Inflammatory macrophage (primary cell): ENCODE measurements at places on chromosomes 7 and 10.

DNA sequence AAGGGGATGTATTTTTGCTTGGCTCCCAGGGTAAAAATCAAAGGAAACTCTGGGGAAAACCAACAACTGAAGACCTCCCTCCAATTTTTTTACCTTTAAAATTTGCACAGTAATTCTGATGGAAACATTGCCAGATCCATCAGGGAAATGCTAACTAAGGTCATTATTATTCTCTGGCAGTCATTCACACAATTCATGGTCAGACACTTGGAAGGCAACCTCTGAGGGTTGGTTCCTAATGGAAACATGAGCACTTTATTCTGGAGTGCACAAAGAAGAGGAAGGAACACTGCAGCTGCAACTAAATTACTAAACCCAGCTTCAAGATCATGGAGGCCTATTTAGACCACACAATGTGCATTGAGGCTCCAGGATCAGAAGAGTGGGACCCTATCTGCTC lies 34.2 kb downstream of the SRI start:
- no peak for DNase-seq

GRCh38 chr10:95579835-95580535 lies 18.8 kb upstream of the SORBS1 start:
- DNase-seq = no peak

DNA sequence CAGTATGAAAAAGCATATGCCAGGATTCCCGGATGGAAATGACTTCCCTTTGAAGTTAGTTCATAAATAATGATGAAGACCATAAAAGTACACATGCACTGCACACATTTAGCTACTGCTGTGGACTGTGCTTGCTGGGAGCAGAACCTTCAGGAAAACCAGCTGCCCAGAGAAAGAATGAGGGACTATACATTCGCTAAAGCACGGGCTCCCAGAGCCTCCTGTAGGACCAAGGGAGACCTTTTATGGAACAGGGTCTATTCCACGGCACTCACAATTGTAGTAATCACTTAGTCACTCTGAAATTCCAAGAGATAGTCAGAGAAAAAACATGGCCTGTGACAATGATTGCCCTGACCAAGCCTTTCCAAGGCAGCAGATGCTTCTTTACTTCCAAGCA lies 24.1 kb downstream of the SORCS3 start:
- DNase-seq = no peak

DNA sequence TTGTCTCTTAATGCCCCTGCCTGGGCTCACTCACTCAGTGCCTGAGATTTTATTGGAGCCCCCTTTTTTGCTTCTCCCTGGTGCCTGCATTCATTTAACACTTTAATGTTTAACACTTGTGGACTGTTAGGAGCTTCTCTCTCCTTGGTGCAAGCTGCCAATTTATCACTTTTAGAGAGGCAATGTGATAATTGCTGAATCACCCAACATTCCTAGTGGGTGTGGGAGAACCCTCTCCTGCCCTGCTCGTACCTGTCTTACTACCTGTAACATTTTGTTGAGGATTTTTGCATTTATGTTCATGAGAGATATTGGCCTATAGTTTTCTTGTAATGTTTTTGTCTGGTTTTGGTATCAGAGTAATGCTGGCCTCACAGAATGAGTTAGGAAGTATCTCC lies 13.2 kb downstream of the STAM start:
- DNase-seq = no peak

DNA sequence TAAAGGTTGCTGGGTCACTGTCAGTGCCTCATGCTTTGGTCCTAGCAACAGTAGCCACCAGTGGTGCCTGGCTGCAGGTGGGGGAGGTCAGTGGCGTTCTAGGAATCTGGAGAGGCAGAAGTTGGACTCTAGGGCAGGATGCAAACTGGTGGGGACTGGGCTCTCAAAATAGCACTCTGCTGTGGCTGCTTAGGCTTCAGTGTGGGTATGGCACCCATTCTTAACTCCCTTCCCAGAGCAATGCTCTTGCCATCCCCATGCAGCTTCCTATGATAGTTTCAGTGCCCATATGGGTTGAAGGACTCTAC lies 330.8 kb downstream of the PCDH15 start:
- DNase-seq = no peak

DNA sequence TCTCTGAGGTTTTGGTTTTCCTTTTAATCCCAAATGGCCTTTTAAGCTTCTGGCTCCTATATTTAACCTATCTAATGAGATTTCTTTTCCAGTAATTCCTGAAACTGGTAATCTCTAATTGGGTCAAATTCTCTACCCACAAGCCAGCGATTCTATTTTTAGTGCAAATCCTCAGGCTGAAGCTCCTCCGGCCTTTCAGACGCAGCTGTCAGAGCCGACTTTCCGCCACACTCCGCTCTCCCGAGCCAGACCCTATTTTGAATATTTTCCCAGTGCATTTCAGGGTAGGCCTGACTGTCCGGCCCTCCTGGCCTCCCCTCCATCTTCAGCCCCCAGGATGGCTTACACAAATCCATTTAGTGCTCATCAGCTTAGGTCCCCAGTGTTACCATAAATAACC lies 9.7 kb upstream of the ADCY1 start:
- no peak for DNase-seq

GRCh38 chr10:96743988-96744585 lies 23.8 kb upstream of the PIK3AP1 start:
- peak; percentile 22 for DNase-seq

GRCh38 chr7:71264005-71264404 lies 132.1 kb downstream of the GALNT17 start:
- DNase-seq = no peak

DNA sequence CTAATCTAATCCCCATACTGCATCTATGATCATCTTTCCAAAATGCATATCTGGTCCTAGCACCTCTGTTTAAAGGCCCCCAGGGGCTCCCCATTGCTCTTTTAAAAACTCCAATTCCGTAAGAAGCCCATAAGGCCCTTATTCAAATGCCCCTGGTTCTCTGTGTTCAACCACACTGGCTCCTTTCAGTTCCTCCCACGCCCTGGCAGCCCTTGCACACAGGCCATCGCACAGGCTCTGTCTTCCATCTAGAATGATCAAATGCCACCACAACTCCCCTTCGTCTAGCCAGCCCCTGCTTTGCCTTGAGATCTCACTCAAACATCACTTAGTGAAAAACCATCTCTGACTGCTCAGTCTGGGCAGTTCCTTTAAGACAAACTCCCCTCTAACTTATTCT lies 112.9 kb upstream of the LYZL2 start:
- DNase-seq = no peak

DNA sequence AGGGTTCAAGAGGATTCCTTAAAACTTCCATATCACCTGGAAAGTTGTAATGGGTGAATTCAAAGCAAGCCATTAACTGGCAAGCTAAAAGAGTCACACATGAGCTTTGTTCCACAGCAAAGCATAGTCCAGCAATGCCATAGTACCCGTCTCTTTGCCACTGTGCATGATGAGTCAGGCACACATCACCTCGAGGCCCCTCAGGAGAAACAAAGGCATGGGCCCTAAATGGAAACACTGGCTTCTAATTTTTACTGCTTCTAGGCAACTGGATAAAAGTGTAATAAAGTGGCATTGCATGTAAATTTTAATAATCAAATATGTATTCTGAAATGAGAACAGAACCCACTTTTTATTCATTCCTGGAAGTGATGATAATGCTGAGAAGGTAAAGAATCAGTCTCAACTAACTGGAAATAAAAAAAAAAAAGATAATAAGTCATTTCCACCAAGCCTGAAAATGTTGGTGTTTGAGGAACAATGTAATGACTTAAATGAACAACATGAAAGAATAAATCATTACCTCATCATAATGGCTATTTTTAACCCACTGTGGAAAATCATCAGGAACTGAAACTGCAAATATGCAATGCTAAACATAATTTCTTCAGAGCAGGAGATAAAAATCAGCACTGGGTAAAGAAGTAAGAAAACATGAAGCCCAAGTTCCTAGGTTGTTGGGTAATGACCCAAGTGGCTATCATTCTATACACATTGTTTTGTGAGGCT lies 104.9 kb downstream of the CDK6 start:
- peak; percentile 69 for DNase-seq

DNA sequence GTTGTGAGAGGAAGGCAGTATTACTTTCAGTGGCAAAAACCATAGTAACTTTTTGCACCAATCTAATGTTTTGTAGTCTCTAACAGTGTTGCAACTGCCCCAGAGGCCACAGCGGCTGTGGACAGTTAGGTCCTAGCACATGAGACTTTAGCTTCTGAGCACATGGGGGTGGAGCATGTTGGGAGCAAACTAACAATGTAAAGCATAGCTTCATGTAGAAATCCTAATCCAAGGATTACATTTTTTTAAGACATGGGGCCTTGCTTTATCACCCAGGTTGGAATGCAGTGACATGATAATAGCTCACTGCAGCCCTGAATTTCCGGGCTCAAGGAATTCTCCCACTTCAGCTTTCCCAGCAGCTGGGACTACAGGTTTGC lies 49.0 kb downstream of the LAMB1 start:
- DNase-seq = no peak

DNA sequence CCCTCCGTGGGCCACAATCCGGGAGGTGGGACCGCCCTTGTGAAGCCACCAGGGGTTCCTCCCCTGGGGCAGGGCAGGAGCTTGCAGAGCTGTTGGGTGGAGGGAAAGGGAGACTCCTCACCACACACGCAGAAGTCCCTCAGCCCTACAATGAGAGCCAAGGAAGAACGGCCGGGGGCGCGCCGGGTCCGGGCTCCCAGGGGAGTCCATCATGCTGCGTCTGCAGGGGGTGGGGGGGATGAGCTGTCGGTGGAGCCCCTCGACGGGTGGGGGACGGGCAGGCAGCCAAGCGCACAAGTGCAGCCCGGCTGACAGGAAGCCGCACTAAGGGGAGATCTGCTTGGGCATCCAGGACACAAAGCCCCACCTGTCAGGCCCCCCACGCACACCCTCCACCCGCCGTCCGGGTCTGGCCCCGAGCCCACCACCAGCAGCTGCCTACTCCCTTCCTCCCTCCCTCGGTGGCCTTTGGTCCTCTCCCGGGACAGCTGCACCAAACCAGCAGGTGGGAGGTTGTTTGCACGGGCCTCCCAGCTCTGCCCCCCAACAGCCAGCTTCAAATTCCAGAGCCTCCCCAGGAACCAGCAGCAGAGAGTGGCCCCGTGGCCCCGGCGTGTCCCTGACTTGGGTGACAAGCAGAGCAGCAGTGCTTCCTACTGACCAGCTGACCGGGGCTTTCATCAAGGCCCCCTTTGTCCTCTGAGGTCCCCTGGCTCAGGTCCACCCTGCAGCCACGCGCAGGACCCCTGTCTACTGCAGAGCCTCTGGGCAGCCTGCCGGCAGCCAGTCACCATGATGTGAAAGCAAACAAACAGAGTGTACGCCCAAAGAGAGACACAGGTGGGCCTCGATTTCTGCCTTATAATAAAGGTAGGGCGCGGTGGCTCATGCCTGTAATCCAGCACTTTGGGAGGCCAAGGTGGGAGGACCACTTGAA lies 50.3 kb downstream of the HIP1 start:
- no peak for DNase-seq

DNA sequence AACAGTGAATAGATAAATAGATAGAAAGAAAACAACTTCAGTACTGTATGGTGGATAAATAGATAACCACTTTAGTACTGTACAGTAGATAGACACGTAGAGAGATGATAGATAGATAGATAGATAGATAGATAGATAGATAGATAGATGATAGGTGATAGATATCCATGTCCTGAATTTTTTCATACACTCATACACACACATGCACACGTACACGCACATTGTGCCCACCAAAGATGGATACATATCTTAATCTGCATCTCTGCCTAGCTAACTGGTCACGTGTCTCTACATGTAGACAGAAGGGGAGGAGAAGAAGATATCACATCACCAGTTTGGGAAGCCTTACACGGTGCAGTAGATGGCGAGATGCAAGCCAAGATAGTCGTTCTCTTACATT lies 99.2 kb downstream of the ARID5B start:
- no peak for DNase-seq

- no peak for DNase-seq
Measured at GRCh38 chr10:122955892-122956291, 1.9 kb upstream of the C10orf88 start.

GRCh38 chr7:143222782-143223181 lies 945 bp downstream of the TAS2R40 start:
- DNase-seq = peak; percentile 90

DNA sequence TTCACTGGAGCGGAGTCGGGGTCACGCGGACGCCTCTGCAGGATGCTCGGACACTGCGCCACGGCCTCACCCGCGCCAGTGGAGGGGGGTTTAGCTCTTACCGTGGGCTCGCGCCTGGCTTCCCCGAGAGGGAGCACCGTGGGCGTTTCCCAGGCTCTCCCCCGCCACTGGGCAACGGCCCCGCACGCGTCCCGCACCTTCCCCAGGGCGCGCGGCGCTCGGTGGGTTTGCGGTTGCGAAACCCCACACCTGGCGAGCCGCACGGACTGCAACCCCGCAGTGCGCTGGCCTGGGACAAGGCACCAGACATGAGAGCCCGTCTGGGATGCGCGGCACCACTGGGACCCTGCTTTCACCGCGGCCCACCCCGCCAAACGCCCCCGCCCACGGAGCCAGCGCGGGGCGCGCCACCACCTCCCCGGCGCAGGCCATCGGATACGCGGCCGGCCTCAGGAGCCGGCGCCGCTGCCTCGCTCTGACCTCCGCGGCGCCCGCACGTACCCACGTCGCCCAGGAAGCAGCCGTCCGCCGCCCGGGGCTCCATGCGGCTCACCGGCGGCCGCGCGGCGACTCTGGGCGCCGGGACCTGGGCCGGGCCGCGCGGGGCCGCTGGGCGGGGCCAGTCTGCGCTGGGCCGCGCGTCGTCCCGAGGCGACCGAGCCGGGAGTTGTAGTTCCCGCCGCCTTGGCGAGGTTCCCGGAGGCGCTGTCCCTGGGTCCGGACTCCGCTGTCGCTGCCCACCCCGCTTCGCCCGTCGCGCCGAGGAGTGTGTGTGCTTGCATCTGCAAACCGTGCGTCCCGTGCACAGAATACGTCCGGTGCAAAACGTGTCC lies at the start of gene ASB13:
ASB13 (minus strand) TSS at position 588 of the 833 bp plus-strand sequence; CDS start at position 544, 44 bp downstream.
- peak; percentile 62 for DNase-seq

GRCh38 chr10:116026725-116027124 lies 246.3 kb downstream of the GFRA1 start:
- no peak for DNase-seq

GRCh38 chr10:35276889-35277288 lies 59.4 kb upstream of the CCNY start:
- no peak for DNase-seq

- no peak for DNase-seq
Measured at GRCh38 chr10:16195178-16195769, 241.5 kb upstream of the PTER start.

DNA sequence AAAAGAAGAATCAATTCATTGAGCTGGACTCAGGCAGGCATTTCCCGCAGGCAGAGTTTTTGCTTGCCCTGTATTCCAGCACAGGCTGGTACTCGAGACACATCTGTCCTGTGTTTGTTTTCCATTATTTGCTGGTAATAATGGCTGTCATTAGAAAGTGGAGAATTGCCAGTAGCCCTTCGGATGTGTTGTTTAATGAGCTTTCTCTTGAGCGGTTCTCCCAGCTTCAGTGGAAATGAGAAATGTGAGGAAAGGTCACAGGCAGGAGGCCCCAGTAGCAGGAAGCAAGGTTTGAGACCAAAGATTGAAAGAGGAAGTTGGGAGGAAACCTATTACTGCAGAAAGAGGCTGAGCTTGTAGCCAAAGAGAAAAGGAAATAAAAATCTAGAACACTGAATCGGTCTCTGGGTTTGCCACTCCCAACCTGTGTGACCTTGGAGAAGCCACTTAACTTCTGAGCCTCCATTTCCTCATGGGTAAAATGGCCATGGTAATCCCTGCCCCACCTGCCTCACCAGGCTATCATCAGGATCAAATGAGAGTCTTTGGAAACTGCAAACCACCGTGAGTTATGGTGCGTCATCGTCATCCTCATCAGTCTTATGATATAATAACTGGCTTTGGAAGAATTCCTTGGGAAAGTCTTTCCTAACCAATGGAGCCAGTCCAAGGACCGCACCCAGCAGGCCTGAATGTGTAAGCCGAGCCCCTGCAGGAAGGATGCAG lies 67.7 kb downstream of the TACR2 start:
- peak; percentile 61 for DNase-seq
